ENCODE measurements at places on chromosomes 16 and 17. TPM values are rescaled to one million over a fixed set of nuclear protein-coding genes. Genes with fewer than 3 reads are reported as not detected.

VAT1 gene
- total RNA-seq = 62.6 TPM

CALB2 gene
- not detected for total RNA-seq

SKAP1 gene
- total RNA-seq = 80.4 TPM

DNA sequence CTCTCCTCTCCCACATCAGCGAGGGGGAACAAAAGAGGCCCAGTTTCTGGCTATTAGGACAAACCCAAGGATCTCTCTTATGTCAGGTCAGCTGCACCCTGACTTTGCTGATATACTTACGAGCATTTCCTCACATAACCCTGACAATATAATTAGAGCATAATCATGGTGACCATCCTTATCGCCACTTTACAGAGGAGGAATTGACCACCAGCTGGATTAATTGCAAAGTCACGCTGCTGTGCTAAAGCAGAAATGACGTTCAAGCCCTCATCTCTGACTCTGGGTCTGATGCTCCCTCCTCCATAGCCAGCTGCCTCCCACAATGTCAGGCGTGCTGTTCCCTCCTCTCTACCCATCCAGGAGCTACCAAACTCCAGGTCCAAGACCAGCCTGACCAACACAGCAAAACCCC lies 42.6 kb downstream of the TRARG1 start:
- H3K27me3 ChIP-seq = no peaks in the 10 kb centered on the region
- H3K27ac ChIP-seq = no peak overlapping the region
- no peak for DNase-seq
- H3K4me3 ChIP-seq = no peak overlapping the region

DNA sequence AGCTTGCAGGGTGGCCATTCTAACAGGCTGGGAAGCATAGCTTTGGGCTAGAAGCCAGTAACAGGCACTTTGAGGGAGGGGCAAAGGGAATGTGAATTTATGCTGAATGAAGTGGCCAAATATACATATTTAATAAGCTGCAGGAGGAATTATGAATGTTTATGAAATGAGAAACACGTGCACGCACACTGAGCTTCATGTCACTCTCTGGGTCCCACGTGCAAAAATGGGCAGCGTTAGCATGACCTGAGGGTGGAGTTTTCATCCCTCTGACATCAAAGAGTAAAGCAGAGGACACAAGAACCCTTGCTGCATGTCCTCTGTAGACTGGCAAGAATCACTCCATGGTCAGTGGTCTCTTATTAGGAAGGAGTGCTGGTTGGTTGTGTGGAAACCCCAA lies 337.0 kb downstream of the UTP18 start:
- no peaks in the 10 kb centered on the region for H3K4me1 ChIP-seq
- no peak overlapping the region for H3K4me3 ChIP-seq
- DNase-seq = no peak
- no peak overlapping the region for H3K27ac ChIP-seq
- no peaks in the 10 kb centered on the region for H3K36me3 ChIP-seq
- H3K27me3 ChIP-seq = no peaks in the 10 kb centered on the region

GRCh38 chr17:72434991-72435618 lies 314.3 kb downstream of the SOX9 start:
- no peak for DNase-seq
- peaks cover 10% of the 10 kb centered on the region for H3K27me3 ChIP-seq
- no peaks in the 10 kb centered on the region for H3K4me1 ChIP-seq
- H3K27ac ChIP-seq = no peak overlapping the region

DNA sequence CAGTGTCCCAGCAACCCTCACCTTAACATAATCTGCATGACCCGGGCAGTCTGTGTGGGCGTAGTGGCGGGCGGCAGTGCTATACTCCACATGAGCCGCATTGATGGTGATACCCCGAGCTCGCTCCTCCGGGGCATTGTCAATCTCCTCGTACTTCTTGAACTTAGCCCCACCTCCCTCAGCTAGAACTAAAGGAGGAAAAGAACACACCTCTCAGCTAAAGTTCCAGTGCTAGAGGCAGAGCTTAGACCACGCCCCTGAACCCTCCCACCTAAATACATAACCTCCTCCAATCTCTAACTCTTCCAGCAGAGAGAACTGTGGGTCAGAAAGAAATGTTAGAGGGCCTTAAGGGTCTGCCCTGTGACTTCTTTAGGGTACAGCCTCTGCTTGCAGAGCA lies 855 bp downstream of the TUFM start:
- H3K4me1 ChIP-seq = peaks cover 29% of the 10 kb centered on the region
- H3K36me3 ChIP-seq = peaks cover 32% of the 10 kb centered on the region
- H3K4me3 ChIP-seq = peak overlapping the region; percentile 82

GRCh38 chr17:67390006-67390645 lies 13.0 kb downstream of the PITPNC1 start:
- H3K4me3 ChIP-seq = no peak overlapping the region
- no peaks in the 10 kb centered on the region for H3K36me3 ChIP-seq
- H3K27me3 ChIP-seq = no peaks in the 10 kb centered on the region

GRCh38 chr17:68178831-68179230 lies 69.0 kb upstream of the AMZ2 start:
- H3K27ac ChIP-seq = no peak overlapping the region
- peaks cover 20% of the 10 kb centered on the region for H3K4me1 ChIP-seq
- DNase-seq = no peak
- H3K36me3 ChIP-seq = no peaks in the 10 kb centered on the region
- H3K27me3 ChIP-seq = no peaks in the 10 kb centered on the region

DNA sequence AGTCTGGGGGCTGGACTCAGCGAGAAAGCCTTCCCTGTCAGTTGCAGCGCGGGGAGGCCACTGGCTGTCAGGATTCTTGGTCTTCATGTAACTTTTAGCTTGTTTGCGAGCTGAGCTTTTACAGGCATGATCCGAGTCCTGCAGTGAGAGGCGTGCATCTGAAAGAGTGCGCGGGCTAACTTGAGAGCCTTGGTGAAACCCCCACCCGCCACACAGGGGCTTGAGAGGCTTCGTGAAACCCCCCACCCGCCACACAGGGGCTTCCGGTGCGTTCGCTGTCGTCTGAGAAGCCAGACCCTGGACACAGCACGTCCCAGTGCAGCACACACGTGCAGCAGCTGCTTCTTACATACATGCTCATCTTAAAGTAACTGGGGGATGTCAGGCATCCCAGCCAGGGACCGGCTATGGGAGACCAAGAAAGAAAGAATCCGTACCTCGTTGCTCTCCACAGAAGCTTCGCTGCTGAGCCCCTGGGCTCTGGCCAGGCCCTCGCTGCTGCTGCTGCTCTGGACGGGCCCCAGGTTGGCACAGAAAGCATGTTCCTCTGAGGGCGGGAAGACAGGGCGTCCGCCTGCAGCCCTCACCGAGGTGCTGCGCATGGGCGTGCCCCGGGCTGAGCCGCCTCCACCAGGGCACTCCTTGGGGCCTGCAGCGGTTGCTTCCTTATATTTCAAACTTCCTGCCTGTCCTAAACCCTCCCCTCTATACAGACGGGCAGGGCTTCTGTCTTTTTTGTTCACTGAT lies 7.8 kb downstream of the NUDT16L1 start:
- H3K4me1 ChIP-seq = peaks cover 32% of the 10 kb centered on the region
- peaks cover 26% of the 10 kb centered on the region for H3K36me3 ChIP-seq
- no peak overlapping the region for H3K4me3 ChIP-seq
- DNase-seq = no peak
